ENCODE measurements at places on chromosomes 2 and 18. TPM values are rescaled to one million over a fixed set of nuclear protein-coding genes. Genes with fewer than 3 reads are reported as not detected.

AMER3 gene
- polyA plus RNA-seq, result not detected

PARD6G gene
- 6.9 TPM for polyA plus RNA-seq

CNDP1 gene
- polyA plus RNA-seq, result not detected

CD226 gene
- polyA plus RNA-seq, result not detected

FAM237A gene
- not detected for polyA plus RNA-seq

C2orf80 gene
- polyA plus RNA-seq, result 0.92 TPM

SUCLG1 gene
- polyA plus RNA-seq, result 36.0 TPM

TYMS gene
- 72.3 TPM for polyA plus RNA-seq

IL36B gene
- polyA plus RNA-seq, result not detected

EFHD1 gene
- 6.4 TPM for polyA plus RNA-seq

MSGN1 gene
- not detected for polyA plus RNA-seq

MERTK gene
- polyA plus RNA-seq, result 2.4 TPM

TTC31 gene
- 15.8 TPM for polyA plus RNA-seq

TANC1 gene
- 2.8 TPM for polyA plus RNA-seq

TCF23 gene
- not detected for polyA plus RNA-seq

VSNL1 gene
- 112 TPM for polyA plus RNA-seq

HOXD12 gene
- not detected for polyA plus RNA-seq

CCT4 gene
- polyA plus RNA-seq, result 333 TPM

DLGAP1 gene
- 17.0 TPM for polyA plus RNA-seq

MAP4K4 gene
- polyA plus RNA-seq, result 34.6 TPM

AQP12B gene
- not detected for polyA plus RNA-seq

PROM2 gene
- polyA plus RNA-seq, result 2.1 TPM

PLCD4 gene
- 1.7 TPM for polyA plus RNA-seq

AGXT gene
- not detected for polyA plus RNA-seq

CHST9 gene
- 16.8 TPM for polyA plus RNA-seq

PSD4 gene
- 0.06 TPM for polyA plus RNA-seq

KCNE4 gene
- not detected for polyA plus RNA-seq

KYNU gene
- polyA plus RNA-seq, result 0.21 TPM

REG1B gene
- not detected for polyA plus RNA-seq

TEX51 gene
- not detected for polyA plus RNA-seq

UGT1A10 gene
- polyA plus RNA-seq, result not detected

ESCO1 gene
- 36.1 TPM for polyA plus RNA-seq

CSRNP3 gene
- 7.2 TPM for polyA plus RNA-seq

TEX44 gene
- polyA plus RNA-seq, result not detected

TACR1 gene
- 3.6 TPM for polyA plus RNA-seq

TMEM163 gene
- polyA plus RNA-seq, result 1.3 TPM

IL36RN gene
- polyA plus RNA-seq, result not detected

SLC35F5 gene
- 10.9 TPM for polyA plus RNA-seq

DOK6 gene
- polyA plus RNA-seq, result 0.21 TPM

ARHGEF4 gene
- 4.6 TPM for polyA plus RNA-seq

DSG2 gene
- 41.2 TPM for polyA plus RNA-seq
